ENCODE measurements at places on chromosomes 12 and 14.

- DNase-seq = no peak
Observed at GRCh38 chr12:74689071-74689655, 151.5 kb downstream of the ATXN7L3B start.

DNA sequence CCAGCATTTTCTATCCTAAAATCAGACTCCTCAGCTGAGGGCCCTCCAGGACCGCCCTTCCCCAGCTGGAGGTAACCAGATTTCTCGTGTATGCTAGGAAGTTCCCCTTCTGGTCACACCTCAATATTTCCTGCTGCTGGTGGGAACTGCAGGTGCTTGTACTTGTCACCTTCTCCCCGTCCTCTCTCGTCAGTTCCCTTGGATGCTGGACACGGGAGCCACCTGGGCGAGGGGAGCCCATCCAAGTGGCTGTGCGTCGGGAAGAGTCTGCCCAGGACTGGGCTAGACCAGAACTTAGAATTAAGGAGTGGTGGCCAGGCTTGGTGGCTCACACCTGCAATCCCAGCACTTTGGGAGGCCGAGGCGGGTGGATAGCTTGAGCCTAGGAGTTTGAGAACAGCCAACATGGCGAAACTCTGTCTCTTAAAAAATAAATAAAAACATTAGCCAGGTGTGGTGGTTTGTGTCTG is 23.2 kb upstream of the KIF26A start:
- DNase-seq = no peak

GRCh38 chr14:78356391-78356790 is 186.2 kb downstream of the NRXN3 start:
- no peak for DNase-seq

DNA sequence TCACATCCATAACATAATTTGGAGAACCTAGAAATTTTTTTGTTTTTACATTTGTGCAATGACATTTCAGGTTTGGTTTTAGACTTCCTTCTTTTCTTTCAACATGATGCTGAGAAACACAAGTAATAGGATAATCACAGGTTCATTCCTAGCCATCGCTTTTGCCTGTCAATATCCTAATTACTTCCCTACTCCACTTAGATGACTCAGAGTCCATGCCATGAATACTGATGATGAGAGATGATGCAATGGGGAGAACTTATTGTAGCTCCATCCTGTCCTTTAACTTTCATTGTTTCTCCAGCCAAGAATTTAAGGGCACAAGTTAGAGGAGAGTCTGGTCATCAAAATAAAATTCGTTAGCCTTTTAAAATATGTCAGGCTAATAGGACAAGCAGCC is 101.3 kb downstream of the PTPRO start:
- DNase-seq = no peak

DNA sequence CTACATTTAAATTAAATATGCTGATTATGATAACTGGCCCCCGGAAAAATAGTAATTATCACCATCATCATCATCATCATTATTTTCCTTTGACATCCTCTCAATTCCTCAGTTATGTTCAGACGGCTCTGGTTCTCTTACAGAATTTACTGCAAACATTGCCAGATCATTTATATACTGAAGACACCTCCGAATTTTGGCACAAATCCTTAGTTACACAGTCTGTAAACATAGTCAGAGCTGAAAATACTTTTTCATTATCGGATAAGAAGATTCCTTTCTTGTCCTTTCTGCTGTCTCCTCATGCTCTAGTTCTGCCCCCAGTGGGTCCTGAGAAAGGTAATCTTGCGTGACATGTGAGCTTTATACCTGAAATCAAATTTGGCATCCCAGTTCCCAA is 40.3 kb upstream of the CCDC60 start:
- no peak for DNase-seq

GRCh38 chr14:53683229-53683628 is 273.4 kb downstream of the BMP4 start:
- DNase-seq = no peak

DNA sequence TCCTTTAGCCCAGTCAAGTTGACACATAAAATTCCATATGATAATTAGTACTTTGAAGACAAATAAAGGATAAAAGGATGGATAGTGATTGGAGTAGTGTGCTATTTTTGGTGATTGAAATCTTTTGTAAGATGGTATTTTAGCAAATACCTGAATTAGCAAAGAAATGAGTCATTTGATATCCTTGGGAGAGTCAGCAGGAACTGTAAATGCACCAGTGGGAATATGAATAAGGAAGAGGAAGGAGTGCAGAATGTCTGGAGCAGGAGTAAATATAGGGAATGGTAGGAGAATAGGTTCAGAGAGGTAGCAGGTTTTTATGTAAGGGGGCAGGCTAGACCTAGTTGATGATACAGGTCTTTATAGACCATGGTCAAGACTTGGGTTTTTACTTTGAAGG is 75.0 kb downstream of the TRMT5 start:
- no peak for DNase-seq

DNA sequence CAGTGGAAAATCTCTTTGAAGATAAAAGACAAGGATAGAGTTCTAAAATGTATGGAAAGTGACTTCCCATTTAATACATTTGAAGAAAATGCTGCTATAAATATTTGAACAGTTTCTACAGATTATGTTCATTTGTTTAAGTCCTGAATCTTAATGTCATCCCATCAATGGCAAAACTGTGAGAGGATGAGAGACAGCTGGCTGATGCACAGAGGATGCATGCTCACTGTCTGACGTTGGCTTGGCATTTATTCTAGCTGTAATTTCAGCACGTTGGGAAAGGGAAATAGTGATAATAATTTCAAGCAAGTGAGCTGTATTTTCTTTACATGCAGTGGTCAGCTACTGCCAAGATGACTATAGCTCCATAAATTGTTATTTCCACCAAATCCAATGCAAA is 40.5 kb downstream of the PPFIA2 start:
- DNase-seq = no peak

DNA sequence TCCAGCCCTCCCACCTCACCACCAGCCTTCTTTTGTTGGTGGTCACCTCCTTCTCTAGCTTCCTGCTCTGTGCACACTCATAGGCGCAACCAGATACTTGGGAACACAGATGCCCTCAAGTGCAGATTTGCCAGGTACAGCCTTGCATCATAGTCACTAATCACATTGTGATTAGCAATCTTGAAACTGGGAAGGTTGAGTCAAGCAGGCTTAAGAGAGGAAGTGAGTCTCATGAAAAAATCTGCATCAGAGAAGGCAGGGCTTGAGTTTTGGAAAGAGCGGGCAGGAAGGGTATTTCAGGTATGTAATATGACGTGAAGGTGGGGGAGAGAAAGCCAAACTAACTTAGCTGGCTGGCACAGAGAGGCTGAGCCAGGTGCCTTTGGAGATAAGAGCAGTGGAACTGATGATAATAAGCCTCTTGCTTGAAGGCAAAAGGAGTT is 2.7 kb upstream of the RABGGTA start:
- peak; percentile 33 for DNase-seq

- no peak for DNase-seq
Observed at GRCh38 chr12:4562034-4562657, at the start of gene DYRK4. TSS of gene DYRK4 (plus strand) at chr12:4562208. CDS start at chr12:4562246, 38 bp downstream.

DNA sequence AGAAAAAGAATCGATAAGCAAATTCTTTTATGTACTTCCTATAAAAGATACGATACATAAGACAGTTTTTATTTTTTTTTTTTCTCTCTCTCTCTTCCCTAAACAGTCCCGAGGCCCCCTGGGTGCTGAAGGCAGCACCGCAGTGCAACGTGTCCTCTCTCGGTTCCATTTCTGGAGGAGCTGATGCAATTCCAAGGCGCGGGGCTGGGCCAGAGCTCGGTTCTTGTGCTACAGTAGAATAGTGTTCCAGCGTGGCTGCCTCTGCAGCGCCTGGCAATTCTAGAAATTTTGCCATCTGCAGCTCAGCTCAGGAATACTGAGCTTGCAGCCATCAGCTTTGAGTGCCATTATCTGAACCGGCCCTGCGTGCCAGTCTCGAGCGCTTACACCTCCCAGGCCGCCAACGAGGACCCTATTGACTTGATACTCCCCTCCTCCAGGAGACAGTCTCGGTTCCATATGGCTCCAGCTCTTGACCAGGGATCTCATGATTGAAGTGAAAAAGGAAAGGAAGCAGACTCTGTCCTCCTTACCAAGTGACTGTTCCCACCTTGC is 630 bp downstream of the ALDH1L2 start:
- DNase-seq = peak; percentile 12

- DNase-seq = no peak
Observed at GRCh38 chr12:558580-558979, 98.8 kb downstream of the B4GALNT3 start.

- DNase-seq = no peak
Observed at GRCh38 chr14:38103542-38104225, 104.0 kb upstream of the SSTR1 start.

- no peak for DNase-seq
Observed at GRCh38 chr12:103379670-103380069, 116.1 kb downstream of the C12orf42 start.

- no peak for DNase-seq
Observed at GRCh38 chr14:24092110-24092504, 2.0 kb upstream of the PCK2 start.

GRCh38 chr14:78737116-78737515 is 566.9 kb downstream of the NRXN3 start:
- DNase-seq = no peak

DNA sequence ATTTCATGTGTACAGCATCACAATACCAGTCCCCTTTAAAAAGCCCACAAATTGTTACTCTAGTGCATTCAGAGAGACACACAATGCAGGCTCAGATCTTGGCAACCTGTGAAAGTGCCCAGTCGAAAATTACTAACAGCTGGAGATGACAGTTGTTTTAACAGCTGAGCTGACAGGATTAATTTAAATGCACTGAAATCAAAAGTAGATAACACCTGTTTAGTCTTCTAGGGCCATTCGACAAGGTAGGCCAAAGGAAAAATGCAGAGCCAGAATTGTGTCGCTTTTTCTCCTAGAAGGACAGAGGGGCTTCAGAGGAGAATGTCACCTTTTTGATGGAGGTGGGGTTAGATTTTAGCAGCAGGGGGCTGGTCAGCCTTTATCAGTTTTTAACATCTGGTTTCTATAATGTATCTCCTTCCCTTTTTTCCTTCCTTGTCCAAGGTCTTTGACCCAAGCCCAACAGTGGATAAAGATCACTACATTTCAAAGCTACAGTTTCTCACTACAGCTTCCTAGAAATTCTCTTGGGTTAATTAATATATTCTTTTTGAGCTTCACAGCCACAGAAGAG is 139.1 kb downstream of the SOX5 start:
- DNase-seq = no peak

DNA sequence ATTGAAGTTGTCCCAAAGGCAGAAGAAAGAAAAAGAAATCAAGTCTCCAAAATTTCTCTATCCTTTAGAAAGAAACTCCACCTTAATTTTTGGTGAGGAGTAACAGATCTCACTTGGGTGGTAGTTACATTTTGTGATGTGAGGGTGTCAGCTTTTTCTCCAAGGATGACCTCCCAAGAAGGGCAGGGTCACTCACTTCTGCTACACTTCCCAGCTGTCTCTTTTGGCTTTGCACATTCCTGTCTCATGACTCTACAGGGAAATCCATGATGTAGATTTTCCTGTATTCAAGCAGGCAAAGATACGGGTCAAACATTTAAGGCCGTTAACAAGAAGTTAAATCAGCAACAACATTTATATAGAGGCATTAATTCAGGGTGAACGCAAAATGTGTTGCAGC is 1016.4 kb downstream of the NRXN3 start:
- DNase-seq = no peak

DNA sequence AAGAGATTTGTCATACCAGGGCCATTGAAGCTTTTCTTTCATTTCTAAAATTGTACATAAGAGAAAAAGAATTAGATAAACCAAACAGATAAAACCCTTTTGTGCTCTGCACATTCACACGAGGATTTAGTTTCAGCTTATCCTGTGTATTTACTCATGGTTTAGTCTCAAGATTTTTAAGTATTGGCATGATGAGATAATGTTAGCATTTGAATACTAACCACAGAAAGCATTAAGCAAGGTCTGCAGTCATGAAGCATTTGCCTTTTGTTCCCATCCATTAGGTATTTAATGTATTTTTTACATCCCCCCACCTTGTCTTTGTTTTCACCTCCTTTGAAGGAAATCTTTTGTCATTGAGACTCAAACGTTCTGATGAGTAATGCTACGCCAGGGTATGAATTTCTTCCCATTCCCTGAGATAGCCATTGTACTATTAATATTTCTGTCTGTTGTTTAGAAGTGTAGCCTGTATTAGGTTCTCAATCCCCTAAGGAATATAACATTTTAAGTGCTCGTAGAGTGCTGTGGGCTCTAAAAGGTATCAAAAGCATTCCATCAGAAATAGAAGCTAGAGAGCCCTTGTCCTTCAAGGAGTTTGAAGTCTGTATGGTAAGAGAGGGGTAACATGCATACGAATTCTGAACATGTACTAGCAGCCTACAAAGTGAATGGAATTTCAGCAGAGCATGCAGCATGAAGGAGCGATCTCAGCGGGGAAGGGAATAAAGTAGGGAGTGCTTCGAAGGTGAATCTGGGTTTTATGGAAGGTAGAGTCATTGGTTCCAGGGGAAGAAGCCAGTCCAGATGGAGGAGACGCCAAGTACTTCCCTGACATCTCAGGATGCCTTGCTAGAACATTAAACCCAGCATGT is 22.3 kb downstream of the CRADD start:
- no peak for DNase-seq

DNA sequence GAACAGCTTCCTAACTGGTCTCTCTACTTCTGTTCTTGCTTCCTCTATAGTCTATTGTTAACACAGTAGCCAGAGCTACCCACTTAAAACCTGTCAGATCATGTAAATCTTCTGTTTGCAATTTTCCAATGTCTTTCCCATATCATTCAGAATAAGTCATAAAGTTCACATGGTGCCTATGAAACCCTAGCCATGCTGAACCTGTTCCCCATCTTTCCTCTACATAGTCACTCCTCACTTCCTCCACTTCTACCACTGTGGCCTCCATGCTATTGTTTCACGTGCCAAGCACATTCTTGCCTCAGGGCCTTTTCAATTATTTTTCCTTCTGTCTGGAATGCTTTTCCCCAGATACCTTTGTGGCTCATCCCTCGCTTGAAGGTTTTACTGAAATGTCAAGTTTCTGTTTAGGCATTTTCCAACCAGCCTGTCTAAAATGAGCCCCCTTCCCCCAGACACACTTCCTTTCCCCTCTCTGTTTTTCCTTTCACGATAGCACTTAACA is 132.1 kb downstream of the DYRK2 start:
- no peak for DNase-seq

GRCh38 chr12:58608711-58609110 is 311.6 kb downstream of the LRIG3 start:
- no peak for DNase-seq

DNA sequence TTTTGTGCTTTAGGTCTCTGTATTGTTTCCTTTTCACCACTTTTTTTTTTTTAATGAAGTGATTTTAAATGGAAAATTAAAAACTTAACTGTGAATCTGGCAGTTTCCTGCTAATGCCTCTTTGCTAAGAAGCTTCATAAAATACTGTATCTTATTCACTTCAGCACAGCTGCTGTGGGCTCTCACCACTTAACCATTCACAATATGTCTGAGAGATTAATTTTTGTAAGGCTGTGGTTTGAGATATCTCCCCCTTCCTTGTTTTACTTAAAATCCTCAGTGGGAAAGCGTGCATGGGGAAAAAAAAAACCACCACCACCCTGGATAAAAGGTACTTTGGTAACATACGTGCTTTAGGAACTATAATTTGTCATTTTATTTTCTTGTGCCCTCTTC is 115.9 kb downstream of the ETV6 start:
- DNase-seq = no peak

GRCh38 chr12:22410486-22410885 is 76.0 kb upstream of the ST8SIA1 start:
- no peak for DNase-seq

Data from stimulated activated CD4-positive, alpha-beta T cell treated with anti-CD3 and anti-CD28 coated beads, TNF-alpha, amount 100 ng/mL, for 24 hours (primary cell).